ENCODE measurements at places on chromosomes 1 and 21.

- DNase-seq: peak; percentile 68
Observed at GRCh38 chr1:30707412-30708360, 15.7 kb downstream of the MATN1 start.

DNA sequence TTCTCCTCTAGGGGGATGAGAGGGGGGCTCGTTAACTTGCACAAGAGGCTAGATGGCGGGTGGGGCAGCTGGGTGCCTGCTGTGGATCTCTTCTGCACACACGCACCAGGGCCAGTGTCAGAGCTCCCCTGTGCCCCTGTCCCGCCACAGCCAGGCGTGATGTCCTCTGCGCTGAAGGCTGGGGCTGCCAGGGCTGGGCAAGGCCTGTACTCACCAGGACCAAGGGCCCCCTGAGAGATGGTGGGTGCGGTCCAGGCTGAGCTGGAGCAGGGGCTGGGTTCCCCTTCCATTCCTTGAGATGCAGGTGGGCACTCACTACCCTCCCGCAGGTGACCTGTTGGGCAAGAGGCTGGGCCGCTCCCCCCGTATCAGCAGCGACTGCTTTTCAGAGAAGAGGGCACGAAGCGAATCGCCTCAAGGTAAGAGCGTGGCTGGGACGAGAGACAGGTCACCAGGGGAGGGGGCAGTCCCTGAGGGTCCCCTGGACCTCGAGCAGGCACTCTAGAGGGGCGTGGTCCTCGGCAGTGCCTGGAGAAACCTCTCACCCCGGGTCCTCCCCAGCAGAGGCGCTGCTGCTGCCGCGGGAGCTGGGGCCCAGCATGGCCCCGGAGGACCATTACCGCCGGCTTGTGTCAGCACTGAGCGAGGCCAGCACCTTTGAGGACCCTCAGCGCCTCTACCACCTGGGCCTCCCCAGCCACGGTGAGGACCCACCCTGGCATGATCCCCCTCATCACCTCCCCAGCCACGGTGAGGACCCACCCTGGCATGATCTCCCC, 15.2 kb downstream of the SAMD11 start:
- DNase-seq: no peak

- DNase-seq: peak; percentile 29
Observed at GRCh38 chr1:222171005-222171404, 376.9 kb downstream of the HHIPL2 start.

- DNase-seq: no peak
Observed at GRCh38 chr1:18266391-18266790, 158.8 kb downstream of the IGSF21 start.

GRCh38 chr1:201326710-201327109, 43.4 kb downstream of the PKP1 start:
- DNase-seq: no peak

GRCh38 chr1:231478811-231479210, 49.7 kb upstream of the TSNAX start:
- no peak for DNase-seq

DNA sequence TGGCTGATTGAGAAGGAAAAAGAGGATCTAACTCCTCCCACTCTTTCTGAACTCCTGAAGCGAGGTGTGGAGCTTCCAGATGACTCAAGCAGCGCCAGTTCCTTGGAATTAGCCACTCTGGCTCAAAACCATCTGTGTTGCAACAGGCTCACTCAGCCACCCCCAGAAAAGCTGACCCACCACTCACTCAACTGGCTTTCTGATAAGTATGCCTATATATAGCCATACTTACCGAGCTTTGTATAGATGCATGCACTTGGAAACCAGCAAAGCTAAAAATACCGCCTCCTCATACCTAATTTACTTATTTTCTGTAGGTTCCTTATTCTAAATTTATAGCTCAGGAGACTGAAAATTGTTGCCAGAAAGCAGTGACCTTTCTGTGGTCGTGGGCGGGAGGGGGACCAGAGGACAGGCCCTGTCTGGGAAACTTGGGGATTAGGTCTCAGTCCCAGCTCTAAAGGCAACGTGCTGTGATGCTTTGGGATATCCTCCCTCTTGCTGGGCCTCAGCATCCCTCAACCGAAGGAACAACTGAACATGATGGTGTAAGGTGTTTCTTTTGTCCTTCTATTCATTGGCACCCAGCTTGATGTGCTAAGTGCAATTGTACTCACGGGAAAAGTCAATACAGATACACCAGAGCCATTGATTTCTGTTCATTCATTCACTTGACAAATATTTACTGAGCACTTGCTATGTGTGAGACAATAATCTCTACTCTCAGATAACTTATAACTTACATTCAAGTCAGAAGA, 65.7 kb downstream of the NENF start:
- DNase-seq: no peak

GRCh38 chr1:20302108-20302471, 11.4 kb downstream of the VWA5B1 start:
- no peak for DNase-seq

- DNase-seq: peak; percentile 91
Observed at GRCh38 chr1:36088577-36089392, at the start of gene ADPRS. TSS of gene ADPRS (plus strand) at chr1:36088892. CDS start at chr1:36088905, 13 bp downstream.

DNA sequence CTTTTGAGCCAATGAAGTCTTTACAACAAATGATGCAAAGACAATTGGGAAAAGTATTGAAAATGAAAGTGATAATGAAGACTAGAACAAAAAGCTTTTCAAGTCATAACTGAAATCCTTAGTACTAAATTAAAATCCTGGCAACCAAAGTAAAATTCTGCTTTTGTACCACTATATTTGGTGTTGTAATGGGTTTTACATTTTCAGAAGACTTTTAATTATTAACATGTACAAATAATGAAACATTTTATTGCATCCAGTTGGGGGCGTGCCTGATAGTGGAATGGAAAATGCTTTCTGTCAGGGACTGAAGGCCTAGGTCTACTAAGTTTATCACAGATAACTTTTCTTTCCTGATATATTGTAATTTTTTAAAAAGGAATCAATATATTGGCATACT, 89.4 kb downstream of the SDCCAG8 start:
- peak; percentile 10 for DNase-seq

GRCh38 chr1:207288315-207288714, 33.2 kb upstream of the CD55 start:
- no peak for DNase-seq

GRCh38 chr21:38643404-38644023, 145.2 kb upstream of the ERG start:
- DNase-seq: no peak

DNA sequence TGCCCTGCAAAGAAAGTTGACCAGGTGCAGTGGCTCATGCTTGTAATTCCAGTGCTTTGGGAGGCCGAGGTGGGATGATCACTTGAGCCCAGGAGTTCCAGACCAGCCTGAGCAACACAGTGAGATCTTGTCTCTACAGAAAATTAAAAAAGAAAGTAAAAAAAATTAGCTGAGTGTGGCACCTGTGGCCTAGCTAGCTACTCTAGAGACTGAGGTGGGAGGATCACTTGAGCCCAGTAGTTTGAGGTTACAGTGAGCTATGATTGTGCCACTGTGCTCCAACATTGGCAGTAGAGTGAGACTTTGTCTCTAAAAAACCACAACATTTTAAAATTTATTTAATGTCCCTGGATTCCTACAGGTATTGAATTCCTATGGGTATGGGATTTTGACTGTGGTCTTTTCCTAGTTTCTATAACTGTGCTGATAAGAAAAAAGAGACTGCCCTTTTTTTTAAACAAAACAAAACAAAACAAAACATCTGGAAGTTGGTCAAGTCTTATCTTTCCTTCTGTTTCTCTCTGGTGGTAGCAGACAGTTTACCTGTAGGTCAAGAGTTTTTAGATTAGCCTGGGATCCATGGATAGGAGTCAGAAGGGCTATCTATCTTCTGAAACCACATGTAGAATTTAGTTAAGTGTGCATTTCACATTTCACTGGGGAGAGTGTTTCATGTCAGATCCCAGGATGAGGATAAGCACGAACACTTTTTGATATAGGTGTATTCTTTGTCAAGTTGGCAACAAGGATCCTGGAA, 18.8 kb downstream of the UCK2 start:
- DNase-seq: no peak

DNA sequence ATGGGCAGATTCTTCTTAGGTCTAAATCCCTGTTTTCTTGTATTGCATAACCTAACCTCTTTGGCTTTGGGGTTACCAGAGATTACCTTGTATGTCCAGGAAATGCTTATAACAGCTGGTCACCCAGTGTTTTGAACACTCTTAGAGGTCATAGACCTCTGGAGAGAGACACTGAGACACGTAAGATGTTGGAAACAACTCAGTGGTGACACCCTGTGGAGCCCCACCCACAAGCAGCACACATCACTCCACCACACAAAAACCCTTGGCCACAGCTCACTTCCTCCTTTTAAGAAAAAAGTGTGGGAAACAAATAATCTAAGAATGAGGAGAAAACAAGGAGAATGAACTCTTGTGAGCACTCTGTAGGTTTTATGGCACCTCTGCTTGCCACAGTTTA, 26.3 kb upstream of the CYP4B1 start:
- DNase-seq: no peak

DNA sequence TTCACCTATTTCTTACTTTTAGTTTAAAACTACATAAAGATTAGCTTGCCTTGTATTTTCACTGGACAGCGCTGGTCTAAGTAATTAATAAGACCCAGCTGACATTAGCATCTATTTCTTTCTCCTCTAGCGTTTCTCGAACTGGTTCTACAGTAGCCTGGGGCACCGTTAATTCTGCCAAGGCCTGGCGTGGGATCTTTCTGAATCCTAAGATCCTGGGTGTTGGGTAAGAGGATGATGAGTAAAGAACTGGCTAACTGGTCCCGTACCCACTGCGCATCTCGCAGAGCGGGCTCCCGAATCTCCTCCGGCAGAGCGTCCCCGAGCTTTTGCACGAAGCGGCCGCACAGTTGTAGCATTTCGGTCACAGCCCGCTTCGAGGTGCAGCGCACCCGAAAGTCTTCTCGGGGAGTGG, 309 bp downstream of the NSL1 start:
- DNase-seq: no peak

All from activated CD4-positive, alpha-beta T cell treated with anti-CD3 and anti-CD28 coated beads, Interleukin-2, Interleukin-4, amounts not matched to agents 100 ng/mL and 50 ng/mL, durations not matched to agents 16 hours and 8 hours (primary cell).